Prostate gland (tissue), 2 donors: ENCODE measurements at places on chromosomes 2 and 18. TPM values are rescaled to one million over a fixed set of nuclear protein-coding genes. Genes with fewer than 3 reads are reported as not detected.

DNA sequence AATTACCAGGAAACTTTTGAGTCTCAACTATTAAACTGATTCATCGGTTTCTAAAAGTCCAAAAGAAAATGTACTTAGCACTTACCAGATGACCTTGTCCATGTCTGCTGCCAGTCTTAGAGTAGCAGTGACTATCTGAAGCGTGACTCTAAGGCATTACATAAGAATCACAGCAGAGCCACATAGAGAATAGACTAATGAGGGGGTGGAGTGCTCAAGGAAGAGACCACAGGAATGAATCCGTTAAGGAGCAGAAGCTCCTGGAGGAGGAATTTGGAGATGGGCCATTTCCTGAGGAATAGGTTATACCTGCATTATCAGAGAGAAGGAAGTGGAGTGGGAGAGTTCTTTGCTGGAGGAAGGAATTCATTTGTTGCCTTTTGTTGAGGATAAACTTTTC, 116.0 kb downstream of the MAP3K20 start:
- H3K4me1 ChIP-seq: no peaks in the 10 kb centered on the region
- no peak overlapping the region for H3K27ac ChIP-seq
- H3K4me3 ChIP-seq: no peak overlapping the region
- no peak for DNase-seq
- H3K36me3 ChIP-seq: no peaks in the 10 kb centered on the region

- DNase-seq: no peak
- H3K4me3 ChIP-seq: no peak overlapping the region
- H3K4me1 ChIP-seq: no peaks in the 10 kb centered on the region
- H3K36me3 ChIP-seq: no peaks in the 10 kb centered on the region
- H3K27me3 ChIP-seq: no peaks in the 10 kb centered on the region
- no peak overlapping the region for H3K27ac ChIP-seq
These were observed 89.3 kb downstream of the SPP2 start for GRCh38 chr2:234139755-234140154.

DNA sequence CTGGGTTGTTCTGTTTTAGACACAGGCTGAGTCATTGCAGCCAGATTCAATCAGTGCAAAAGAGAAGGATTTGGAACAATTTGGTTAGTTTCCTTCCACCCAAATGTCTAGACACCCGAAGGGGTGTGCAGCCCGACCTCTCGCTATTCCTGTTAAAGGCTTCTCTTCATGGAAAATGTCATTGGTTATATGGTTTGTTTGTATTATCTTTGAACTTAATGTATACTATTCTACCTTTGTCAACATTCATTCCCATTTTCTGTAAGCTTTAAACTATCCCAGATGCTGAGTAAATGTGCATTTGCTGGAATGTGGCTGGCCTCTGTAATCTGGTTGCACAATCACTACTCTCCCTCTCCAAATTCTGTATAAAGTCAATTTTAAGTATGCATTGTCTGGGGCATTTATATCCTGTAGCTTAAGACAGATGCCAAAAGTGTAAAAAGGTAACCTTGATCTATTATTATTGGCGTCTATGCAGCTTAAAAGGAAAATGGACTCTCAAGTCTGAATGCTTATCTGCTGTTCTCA, 80.4 kb upstream of the RND3 start:
- H3K4me1 ChIP-seq: no peaks in the 10 kb centered on the region
- DNase-seq: no peak
- H3K4me3 ChIP-seq: no peak overlapping the region
- H3K27ac ChIP-seq: no peak overlapping the region

- no peak overlapping the region for H3K27ac ChIP-seq
- no peaks in the 10 kb centered on the region for H3K4me1 ChIP-seq
- H3K36me3 ChIP-seq: no peaks in the 10 kb centered on the region
- no peak for DNase-seq
These were observed 34.4 kb downstream of the FLACC1 start for GRCh38 chr2:201322772-201323171.

- peak overlapping the region; percentile 93 for H3K4me3 ChIP-seq
- H3K36me3 ChIP-seq: no peaks in the 10 kb centered on the region
- H3K27me3 ChIP-seq: no peaks in the 10 kb centered on the region
These were observed 1.5 kb upstream of the BCL2L11 start for GRCh38 chr2:111118981-111119821.

DNA sequence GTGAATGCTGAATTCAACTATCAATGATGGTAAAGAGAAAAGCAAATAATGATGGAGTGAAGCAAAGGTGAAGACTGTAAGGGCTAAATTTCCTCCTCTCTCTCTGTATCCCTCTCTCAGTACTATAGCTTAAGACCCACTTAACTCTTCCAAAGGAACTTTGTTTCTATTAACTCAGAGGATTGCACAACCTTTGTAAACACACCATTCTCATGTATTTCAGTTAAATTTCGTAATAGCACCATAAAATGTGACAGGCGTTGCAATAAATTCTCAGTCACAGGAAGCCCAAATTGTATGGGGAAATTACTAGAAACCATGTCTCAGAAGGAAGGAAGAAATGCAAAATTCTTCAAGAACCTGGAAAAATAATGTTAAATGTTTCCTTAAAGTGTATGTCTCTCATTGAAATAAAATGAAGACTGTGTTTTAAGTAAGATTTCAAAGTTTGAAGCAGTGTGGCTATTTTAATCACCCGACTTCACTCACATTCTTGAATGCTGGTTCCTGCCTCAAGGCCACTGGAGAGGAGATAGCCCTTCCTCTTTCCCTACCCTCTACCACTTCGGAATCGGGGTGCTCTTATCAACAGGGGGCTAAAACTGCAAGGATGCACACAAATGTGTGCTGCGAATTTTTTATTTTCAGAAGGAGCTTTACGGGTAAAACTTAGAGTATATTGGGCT, 112.1 kb downstream of the FTCDNL1 start:
- H3K4me1 ChIP-seq: peaks cover 10% of the 10 kb centered on the region
- peak; percentile 17 for DNase-seq
- no peak overlapping the region for H3K4me3 ChIP-seq
- no peaks in the 10 kb centered on the region for H3K36me3 ChIP-seq
- no peak overlapping the region for H3K27ac ChIP-seq

DNA sequence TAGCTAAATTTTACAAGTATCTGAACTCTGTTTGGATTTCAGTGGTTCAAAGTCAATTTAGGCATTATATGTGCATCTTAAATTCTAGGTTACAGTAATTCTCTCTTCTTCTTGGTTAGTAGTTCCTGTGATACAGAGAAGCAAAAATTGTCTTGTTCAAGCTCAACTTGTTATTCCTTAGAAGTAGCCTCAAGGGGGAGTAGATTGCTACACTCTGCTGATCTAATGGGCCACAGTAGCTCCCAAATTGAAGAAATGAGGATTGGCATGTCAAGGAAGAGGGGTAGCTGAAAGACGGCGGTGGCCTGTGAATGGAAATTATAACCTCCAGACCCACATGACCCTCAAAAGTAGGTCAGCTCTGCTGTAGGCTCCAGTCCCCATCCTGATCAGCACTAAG, 334.7 kb downstream of the HRH4 start:
- H3K27me3 ChIP-seq: no peaks in the 10 kb centered on the region
- no peak for DNase-seq
- no peak overlapping the region for H3K27ac ChIP-seq
- no peaks in the 10 kb centered on the region for H3K4me1 ChIP-seq
- H3K36me3 ChIP-seq: no peaks in the 10 kb centered on the region

GREB1 gene
- total RNA-seq: 392 TPM

PRADC1 gene
- 21.4 TPM for total RNA-seq
